MG63 (cell line): ENCODE measurements at places on chromosomes 4 and X. TPM values are rescaled to one million over a fixed set of nuclear protein-coding genes. Genes with fewer than 3 reads are reported as not detected.

PPEF1 gene
- not detected in 2 replicates for total RNA-seq

BMPR1B gene
- total RNA-seq, result not detected in 2 replicates

MAOA gene
- 0.25 and 0.40 TPM in 2 replicates for total RNA-seq

GRCh38 chrX:127404161-127404560 is 584.6 kb downstream of the PRR32 start:
- DNase-seq, result no peak

DNA sequence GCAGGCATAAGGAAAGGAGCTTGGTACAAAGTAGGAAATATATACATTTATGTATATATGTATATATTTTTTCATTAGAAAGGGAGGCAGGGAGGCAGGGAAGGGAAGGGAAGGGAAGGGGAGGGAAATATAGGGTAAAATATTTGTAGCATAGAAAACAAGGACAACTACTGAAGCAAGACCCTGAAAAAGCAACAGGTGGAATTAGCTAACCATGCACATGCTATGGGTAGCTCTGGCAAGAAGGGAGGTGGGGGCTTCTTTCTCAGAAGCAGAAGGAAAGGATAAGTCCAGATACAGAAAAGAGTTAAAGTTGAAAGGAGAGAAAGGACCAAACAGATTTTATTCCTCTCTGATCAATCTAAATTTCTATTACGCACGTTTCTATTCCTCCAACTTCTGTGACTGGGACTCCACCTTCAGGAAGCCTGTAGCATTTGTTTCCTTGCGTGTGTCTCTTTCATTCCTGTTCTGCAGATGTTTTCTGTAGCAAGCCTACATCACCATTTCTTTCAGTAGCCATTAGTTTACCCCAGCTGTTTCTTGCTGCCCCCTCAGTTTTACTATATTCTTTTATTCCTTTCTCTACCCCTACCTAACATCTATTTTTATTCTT is 82.9 kb downstream of the OR13H1 start:
- DNase-seq, result no peak

- DNase-seq, result no peak
Measured at GRCh38 chr4:100014616-100015015, 64.5 kb upstream of the H2AZ1 start.

GRCh38 chr4:20062054-20062453 is 189.7 kb upstream of the SLIT2 start:
- DNase-seq, result no peak

GRCh38 chr4:54904953-54905352 is 220.4 kb downstream of the KDR start:
- DNase-seq, result no peak

TRIM61 gene
- 0.72 and 1.7 TPM in 2 replicates for total RNA-seq

DNA sequence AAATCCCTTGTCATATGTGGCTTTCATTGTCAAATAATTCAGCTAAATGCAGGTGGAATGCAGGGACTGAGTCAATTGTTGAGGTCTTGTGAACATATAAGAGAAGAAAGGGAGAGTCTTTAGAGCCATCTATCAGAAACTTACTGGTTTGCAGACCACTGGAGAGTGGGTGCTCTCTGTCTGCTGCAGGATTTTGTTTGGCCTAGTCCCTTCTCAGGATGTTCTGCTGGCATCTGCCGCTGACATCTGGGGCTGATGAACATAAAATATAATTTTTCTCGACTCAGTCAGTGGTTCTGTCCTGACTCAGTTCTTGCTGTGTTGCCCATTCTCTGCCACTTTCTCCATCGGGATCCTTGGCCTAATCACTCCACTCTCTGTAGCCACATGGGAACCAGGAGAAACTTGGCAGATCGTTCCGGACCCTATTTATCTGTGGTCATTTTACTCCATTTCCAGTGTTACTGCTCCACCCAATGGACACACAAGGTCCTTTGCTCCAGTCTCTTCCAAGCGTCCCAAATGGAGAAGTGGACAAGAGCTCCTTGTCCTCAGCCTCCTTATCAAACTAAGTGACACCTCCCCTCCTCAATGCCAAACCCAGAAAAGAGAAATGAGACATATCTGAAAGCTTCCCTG is 436.2 kb downstream of the FAT4 start:
- peak; percentile 33 for DNase-seq

GRCh38 chr4:8099981-8100464 is 58.6 kb downstream of the ABLIM2 start:
- no peak for DNase-seq

DNA sequence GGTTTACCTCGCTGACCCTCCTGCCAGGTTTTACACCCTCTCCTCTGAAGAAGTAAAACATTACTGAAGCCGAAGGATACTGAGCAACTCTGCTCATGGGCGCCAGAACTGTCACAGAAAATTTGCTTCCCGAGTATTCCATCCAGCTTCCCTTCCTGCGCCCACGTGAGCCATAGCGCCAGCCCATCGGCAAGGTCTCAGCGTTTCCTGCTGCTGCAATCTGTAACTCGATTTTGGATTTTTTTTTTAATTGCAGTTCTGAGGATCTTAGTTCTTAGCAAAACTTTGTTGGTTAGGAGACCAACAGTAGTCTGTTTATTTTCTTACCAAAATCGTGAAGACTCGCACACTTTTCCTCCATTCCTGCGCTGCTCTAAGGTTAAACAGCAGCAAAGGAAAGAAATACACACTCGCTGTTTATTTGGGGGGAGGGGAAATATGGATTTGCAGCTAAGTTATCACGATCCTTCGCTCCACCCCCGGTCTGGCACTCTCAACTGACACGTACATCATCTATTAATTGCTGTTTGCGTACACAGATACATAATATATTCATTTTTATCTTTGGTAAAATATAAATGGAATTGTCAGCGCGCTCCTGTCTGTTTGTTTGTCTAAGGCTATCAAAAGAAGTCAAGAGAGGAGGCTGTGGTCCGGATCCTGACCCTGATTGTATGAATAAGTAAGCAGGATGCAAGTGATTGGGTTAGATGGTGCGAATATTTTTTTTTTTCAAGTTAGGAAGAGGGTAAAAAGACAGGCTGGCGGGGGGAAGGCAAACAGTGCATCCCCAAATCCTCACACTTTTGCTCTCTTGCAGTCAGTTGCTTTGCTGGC is at the start of gene TLL1:
Gene TLL1 (plus strand): TSS at position 777 of the 837 bp plus-strand sequence. CDS start 668 bp downstream, outside the sequence.
- peak; percentile 30 for DNase-seq

- DNase-seq, result no peak
Measured at GRCh38 chr4:51963841-51964517, 56.2 kb downstream of the LRRC66 start.

DNA sequence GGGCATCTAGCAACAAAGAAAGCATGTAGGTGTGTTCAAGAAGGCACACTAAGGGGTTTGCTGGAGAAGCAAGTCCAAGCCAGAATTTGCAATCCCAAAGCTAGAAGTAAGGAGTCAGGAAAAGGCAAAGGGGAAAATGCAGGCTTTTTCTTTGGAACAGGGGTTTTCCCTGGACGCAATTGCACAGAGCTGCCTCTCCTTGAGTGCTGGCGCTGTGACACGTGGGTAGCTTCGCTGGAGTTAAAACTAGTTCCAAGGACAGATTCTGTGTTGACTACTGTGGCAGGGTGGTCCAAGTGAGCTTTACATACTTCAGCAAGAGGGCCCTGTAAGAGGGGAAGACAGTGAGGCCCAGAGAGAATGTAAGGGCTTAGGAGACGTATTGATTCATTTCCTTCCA is 277.1 kb downstream of the ADGRA3 start:
- no peak for DNase-seq

DNA sequence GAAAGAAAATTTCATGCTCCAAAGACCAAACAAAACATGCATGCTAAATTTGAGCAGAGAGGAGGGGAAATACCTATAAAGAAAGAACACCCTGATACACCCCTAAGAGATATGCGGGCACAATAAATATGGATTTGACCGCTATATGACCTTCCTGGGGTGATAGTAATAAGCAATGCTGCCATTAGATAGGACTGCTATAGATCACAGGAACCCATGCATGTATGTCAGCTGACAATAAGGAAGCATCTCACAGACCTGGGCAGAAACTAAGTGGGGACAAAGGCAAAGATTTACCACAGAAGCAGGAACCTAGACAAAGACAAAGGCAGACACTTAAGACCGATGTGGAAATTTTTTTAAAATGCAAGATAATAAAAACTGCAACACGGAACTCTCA is 21.3 kb downstream of the ZNF721 start:
- DNase-seq, result no peak

GRCh38 chrX:38859602-38860001 is 58.3 kb downstream of the MID1IP1 start:
- no peak for DNase-seq

TCEAL6 gene
- total RNA-seq, result not detected in 2 replicates

DNA sequence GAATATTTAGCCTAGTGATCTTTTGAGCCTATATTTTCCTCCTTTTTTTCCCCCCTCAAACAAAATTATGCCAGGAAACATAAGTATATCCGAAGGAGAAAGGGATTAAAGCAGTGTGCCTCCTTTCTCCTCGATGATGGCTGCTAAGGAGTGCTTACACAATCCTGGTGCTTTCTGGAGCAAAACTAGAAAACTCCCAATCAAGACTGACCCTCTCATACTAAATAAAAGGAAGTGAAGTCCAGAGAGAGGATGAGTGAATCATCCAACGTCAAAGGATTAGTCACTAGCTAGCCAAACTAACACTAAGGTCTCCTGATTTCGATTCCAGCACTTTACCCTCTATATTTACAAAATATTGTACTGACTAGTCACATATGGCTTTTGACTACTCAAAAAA is 146.8 kb downstream of the PPP3CA start:
- DNase-seq, result no peak

GAGE13 gene
- not detected in 2 replicates for total RNA-seq

DNA sequence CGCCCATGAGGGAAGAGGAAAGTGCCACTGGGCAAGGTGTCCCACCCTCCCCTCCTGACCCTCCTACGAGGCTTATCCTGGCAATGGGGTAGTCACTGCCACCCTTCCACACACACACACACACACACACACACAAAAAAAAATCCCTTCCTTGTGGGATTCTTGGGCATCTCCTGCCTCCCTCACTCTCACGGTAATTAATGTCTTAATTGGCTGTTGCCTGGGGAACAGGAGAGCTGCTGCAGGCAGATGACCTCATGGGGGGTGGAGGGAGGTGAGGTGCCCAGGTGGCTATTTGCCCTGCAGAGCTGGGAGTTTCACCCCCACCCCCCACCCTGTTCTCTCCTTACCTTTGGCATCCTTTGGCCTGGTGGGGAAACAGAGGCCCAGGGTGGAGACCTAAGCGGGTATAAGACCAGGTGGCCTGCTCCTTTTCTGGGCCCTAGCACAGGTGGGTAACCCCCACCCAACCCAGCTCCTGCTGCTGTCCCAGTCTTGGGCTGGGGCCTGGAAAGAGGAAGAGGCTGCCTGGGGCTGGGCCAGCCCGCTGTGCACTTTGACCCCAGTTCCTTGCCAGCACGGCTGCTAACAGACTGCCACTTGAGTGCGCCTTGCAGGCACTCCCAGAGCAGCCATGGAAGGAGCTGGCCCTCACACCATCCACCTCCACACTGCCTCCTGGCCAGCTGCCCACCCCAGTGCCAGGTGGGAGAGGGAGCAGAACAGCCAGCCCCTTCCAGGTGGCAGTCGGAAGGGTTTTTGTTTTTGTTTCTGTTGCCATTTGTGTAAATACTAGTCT is 12.6 kb downstream of the EFNB1 start:
- no peak for DNase-seq

AFAP1 gene
- 25.3 and 30.0 TPM in 2 replicates for total RNA-seq

GRCh38 chrX:65902011-65902410 is 137.9 kb downstream of the VSIG4 start:
- DNase-seq, result no peak

DNA sequence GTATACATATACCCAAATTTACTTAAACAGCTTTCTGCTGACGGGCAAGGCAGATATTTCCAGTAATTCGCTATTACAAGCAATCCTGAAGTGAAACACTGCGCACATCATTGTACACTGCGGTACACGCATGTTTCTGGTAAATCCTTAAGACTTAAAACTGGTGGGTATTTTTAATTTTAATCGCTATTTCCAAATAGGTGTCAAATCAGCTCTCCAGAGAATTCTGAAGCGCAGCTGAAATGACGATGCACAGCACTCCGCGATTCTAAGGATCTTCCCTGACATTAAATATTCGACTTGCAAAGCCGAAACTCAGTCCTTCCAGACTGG is 361 bp downstream of the TMEM128 start:
- DNase-seq, result no peak

GRCh38 chrX:32545101-32545500 is 666.2 kb downstream of the DMD start:
- no peak for DNase-seq

DNA sequence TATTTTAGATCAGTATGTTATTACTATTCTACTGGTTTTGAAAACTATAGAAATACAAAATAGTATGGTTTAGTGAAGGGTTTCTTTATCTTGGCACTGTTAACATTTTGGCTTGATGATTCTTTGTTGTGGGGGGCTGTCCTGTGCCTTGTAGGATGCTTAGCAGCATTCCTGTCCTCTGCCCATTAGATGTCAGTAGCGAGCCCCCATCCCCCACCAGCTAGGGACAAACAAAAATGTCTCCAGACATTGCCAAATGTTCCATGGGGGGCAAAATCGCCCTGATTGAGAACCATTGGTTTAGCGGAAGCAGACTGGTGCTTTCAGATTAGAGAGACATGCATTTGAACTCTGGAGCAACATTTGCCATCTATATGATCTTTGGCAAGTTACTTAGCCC is 23.3 kb downstream of the SPARCL1 start:
- DNase-seq, result no peak

TIGD4 gene
- total RNA-seq, result 0.07 and 0.15 TPM in 2 replicates

- no peak for DNase-seq
Measured at GRCh38 chr4:144699565-144699964, 53.6 kb downstream of the HHIP start.

- DNase-seq, result no peak
Measured at GRCh38 chrX:16039363-16039762, 84.0 kb upstream of the GRPR start.

ART3 gene
- not detected in 2 replicates for total RNA-seq

DNA sequence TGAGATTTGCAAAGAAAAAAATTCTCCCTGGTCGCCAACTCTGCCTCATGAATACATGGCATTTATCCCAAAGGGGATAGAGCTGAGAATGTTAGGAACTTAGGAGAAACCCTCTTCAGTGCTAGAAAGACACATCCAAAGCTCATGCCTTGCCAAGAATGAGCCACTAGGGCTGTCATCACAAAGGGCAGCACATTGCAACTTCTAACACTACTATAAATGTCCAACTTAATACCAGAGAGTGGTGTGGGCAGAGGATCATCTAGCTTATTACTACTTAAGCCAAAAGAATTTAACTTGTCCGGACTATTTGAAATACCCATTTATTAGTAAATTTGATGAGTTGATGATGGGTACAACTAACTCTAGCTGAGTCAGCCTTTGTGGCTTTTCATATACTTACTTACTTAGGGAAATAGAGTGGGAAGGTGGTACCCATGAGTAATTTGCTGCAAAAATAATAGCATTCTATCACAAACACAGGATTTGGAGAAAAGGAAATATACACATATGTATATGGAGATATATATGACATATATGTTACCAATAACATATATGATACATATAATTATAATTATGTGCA is 66.3 kb upstream of the GAB1 start:
- peak; percentile 48 for DNase-seq

DNA sequence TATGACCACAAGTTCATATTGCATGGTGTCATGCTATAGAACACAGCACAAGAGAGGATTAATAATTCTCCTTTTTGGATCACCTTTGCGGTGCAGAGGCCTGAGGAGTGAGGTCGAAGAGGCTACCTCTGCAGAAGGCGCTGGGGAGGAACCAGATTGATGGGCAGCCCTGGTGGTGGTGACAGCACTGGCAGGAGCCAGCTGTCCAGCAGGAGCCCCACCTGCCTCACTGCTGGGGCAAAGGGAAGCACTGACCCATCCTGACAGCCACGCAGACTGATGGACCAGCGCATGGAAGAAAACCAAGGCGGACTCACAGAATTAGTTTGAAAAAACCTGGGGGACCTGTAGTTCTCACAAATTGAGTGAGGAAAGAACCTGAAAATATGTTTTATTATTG is 50.9 kb downstream of the COX18 start:
- DNase-seq, result no peak

GRCh38 chr4:72357908-72358307 is 211.1 kb downstream of the ADAMTS3 start:
- no peak for DNase-seq
